T-cell (primary cell): ENCODE measurements at places on chromosomes 6 and 20.

GRCh38 chr20:437787-438486 is 24.4 kb downstream of the TBC1D20 start:
- peak; percentile 24 for DNase-seq

- peak; percentile 60 for DNase-seq
These were observed 1.4 kb downstream of the STAU1 start for GRCh38 chr20:49186535-49187329.

- DNase-seq: no peak
These were observed 7.2 kb downstream of the PKIG start for GRCh38 chr20:44589537-44589936.

GRCh38 chr6:65998544-65998943 is 291.5 kb upstream of the EYS start:
- no peak for DNase-seq

DNA sequence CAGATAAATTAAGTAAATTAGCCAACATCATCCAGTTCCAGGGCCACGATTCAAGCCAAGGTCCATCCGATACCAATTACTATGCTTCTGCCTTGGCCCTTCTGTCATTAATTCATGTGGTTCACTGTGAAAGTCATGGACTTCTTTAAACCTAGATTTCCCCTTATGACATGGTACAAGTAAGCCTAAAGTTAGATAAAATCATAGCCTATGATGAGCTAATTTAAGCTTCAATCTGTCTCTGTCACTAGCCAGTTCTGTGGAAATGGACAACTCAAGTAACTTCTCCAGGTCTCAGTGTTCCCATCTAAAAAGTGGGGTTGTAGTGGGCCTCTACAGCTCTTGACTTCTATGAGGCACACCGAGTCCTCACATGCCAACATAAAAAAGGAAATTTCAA is 225.5 kb upstream of the MARCKS start:
- no peak for DNase-seq

- no peak for DNase-seq
These were observed 118.2 kb downstream of the COL9A1 start for GRCh38 chr6:70184723-70185122.

GRCh38 chr6:166774292-166774691 is 147.2 kb upstream of the RPS6KA2 start:
- DNase-seq: no peak

DNA sequence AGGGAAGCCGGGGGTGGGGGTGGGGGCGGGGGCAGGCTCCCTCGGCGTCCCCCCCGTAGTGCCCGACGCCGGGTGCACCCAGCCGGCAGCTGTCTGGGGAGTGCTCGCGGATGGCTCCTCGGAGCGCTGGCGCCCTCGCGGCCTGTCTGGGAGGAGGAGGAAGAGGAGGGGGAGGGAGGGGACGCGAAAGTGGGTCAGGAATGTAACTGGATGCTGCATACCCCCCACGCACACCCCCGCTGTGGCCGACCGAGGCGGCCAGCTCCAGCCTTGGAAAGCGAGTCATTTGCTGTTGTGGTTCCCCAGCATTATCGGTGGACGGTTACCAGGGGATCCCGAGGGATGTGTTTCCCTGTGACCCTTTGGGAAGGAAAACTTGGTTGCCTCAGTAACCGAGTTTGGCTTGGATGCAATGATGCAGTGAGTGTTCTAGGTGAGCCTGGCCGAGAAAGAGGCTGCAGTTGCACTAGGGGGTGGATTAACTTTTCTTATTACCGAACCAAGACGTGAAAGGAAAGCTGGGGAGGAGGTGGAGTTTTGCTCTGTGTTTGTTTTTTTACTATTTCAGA is 55.2 kb upstream of the RREB1 start:
- no peak for DNase-seq

- no peak for DNase-seq
These were observed 131.2 kb upstream of the THEMIS start for GRCh38 chr6:128032042-128032441.
